ENCODE measurements at places on chromosomes 2 and 18. TPM values are rescaled to one million over a fixed set of nuclear protein-coding genes. Genes with fewer than 3 reads are reported as not detected.

- H3K27me3 ChIP-seq, result no peaks in the 10 kb centered on the region
- no peaks in the 10 kb centered on the region for H3K4me1 ChIP-seq
- no peak overlapping the region for H3K27ac ChIP-seq
- peaks cover 80% of the 10 kb centered on the region for H3K36me3 ChIP-seq
Measured at GRCh38 chr2:15284614-15285013, 276.5 kb downstream of the NBAS start.

- no peaks in the 10 kb centered on the region for H3K36me3 ChIP-seq
- no peaks in the 10 kb centered on the region for H3K27me3 ChIP-seq
- no peak overlapping the region for H3K4me3 ChIP-seq
- no peak overlapping the region for H3K27ac ChIP-seq
- peaks cover 14% of the 10 kb centered on the region for H3K4me1 ChIP-seq
Measured at GRCh38 chr2:8319219-8319618, 362.6 kb upstream of the ID2 start.

- no peak for DNase-seq
- H3K36me3 ChIP-seq, result no peaks in the 10 kb centered on the region
- no peaks in the 10 kb centered on the region for H3K4me1 ChIP-seq
- H3K27me3 ChIP-seq, result no peaks in the 10 kb centered on the region
- no peak overlapping the region for H3K27ac ChIP-seq
Measured at GRCh38 chr2:107160640-107161239, 274.8 kb upstream of the ST6GAL2 start.

DNA sequence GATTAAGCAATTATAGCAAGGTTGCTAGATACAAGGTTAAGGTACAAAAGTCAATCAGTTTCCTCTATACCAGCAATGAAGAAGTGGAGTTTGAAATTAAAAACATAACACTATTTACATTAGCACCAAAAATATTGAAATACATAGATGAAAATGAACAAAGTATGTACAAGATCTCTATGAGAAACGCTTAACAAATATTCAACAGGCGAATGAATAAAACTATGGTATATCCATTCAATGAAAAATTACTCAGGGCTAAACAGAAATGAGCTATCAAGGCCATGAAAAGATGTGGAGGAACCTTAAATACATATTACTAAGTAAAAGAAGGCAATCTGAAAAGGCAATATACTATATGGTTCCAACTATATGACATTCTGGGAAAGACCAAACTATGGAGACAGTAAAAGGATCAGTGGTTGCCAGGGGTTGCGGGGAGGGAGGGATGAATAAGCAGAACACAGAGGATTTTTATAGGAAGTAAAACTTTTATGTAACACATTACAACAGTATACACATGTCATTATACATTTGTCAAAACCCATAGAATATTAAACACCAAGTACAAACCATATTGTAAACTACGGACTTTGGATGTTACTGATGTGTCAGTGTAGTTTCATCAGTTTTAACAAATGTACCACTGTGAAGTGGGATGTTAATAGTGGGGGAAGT, 62.1 kb downstream of the RMDN2 start:
- H3K4me3 ChIP-seq, result no peak overlapping the region
- no peaks in the 10 kb centered on the region for H3K36me3 ChIP-seq
- 0 out of 3 replicates have a peak, but pooled peaks cover 3% of the 10 kb centered on the region for H3K4me1 ChIP-seq

Gene HOXD10
- not detected for polyA plus RNA-seq

GRCh38 chr2:229269941-229270340, 1.1 kb downstream of the PID1 start:
- H3K36me3 ChIP-seq, result no peaks in the 10 kb centered on the region
- H3K27ac ChIP-seq, result no peak overlapping the region
- no peaks in the 10 kb centered on the region for H3K4me1 ChIP-seq
- H3K4me3 ChIP-seq, result no peak overlapping the region
- no peak for DNase-seq

Gene ZC3H15
- 182 TPM for polyA plus RNA-seq

DNA sequence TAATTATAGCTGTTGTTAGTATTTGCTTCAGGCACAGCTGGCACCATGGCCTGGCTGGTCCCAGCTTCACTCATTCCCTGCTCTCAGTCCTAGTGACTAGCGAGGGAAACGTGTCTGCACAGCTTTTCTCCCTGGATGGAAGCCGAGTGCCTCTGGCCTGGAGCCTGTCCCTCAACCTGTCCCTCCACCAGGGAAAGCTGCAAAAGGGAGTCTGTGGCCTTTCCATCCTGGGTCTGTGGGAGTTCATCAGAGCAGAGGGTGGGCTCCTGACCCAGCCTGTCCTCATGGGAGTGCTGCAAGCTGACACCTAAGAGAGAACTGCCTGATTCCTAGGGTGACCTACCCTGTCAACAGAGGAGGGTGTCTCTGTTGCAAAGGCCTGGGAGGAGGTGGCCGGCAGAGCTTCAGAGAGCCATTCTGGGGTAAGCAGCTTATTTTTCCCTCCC, 118.3 kb downstream of the CAPN13 start:
- H3K36me3 ChIP-seq, result no peaks in the 10 kb centered on the region
- no peak for DNase-seq

Gene GALNT5
- polyA plus RNA-seq, result 39.3 TPM

Gene MAL
- not detected for polyA plus RNA-seq

- no peak for DNase-seq
- no peak overlapping the region for H3K4me3 ChIP-seq
- no peaks in the 10 kb centered on the region for H3K4me1 ChIP-seq
- H3K27me3 ChIP-seq, result no peaks in the 10 kb centered on the region
Measured at GRCh38 chr2:167861574-167862193, 385.7 kb downstream of the STK39 start.

DNA sequence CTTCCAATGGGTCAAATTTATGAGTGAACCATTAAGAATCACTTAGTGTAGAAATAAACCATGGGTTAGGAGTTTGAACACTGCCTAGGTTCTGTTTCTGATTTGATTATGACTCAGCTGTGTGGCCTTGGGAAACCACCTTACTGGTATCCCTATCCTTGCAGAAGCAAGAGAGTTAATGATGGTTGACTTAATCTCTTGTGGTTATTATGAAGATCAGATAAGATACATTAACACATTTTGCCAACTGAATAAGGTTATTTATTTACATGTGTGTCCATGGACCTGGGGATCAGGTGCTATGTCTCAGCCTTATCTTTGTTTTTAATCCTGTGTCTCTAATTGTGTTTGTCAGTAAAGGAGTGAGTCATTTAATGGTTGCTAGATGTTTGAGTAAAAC, 5.4 kb upstream of the KCNJ13 start:
- no peaks in the 10 kb centered on the region for H3K27me3 ChIP-seq
- no peak overlapping the region for H3K27ac ChIP-seq
- H3K36me3 ChIP-seq, result peaks cover 22% of the 10 kb centered on the region
- H3K4me1 ChIP-seq, result no peaks in the 10 kb centered on the region

DNA sequence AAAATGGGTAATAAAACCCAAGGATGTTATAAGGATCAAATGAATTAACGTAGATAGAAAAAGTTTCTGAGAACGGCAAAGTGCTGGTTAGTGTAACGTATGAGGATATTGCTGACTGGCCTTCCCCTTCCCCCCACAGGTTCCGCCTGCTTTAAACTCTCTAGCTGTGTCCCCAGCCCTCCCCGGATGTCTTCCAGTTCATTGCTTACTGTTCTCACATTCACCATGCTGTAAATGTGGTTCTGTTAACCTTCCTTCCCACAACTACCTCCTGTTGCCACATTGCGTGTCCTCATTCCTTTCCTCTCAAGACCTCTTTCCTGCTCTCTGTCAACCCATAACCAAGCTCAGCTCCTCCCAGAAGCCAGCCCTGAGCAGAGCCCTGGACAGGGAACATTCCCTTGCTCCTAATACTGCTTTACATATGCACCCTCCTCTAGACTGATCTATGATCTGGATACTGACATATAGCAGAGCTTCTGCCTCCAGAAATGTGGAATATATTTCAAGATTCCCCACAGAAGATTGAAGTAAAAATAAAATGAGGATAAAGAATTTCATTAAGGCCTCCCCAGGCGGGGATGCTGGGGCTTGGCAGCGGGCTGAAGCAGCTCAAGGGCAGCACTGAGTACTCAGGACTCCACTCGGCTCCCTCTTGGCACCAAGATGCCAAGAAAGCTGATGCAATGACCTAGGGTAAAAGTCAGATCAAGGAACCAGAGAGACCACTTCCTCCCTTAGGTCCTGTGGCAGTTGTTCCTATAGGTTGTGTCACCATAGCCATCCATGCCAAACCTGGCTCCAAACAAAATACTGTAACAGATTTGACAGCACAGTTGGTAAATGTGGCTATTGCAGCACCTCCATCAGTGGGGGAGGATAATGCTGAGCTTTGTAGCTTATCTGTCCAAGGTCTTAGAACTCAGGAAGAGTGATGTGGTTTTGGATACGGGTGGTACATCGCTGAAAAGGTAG, 136.4 kb upstream of the PIK3C3 start:
- H3K27me3 ChIP-seq, result no peaks in the 10 kb centered on the region
- H3K4me1 ChIP-seq, result no peaks in the 10 kb centered on the region
- H3K4me3 ChIP-seq, result no peak overlapping the region
- no peaks in the 10 kb centered on the region for H3K36me3 ChIP-seq
- H3K27ac ChIP-seq, result no peak overlapping the region

Gene KCNK3
- polyA plus RNA-seq, result not detected

Gene SCN7A
- polyA plus RNA-seq, result not detected

DNA sequence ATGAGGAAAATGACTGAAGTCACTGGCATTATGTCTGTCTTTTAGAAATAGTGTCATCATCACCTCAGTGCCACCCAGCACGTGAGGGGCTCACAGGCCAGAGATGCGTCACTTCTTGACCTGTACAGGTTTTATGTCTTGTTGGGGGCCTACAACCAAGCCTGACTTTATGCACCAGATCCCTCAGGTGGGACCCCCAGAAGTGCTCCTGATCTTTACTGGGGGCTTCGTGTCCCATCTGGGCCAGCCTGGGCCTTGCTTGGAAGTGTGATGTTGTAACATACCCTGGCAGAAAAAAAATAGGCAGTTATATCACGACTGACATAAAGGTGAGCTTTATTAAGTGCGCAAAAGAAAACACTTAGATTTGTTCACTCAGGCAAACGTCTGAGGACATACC, 21.5 kb upstream of the GNAL start:
- H3K27ac ChIP-seq, result no peak overlapping the region
- DNase-seq, result no peak
- no peaks in the 10 kb centered on the region for H3K4me1 ChIP-seq
- H3K4me3 ChIP-seq, result no peak overlapping the region
- peaks cover 39% of the 10 kb centered on the region for H3K27me3 ChIP-seq

DNA sequence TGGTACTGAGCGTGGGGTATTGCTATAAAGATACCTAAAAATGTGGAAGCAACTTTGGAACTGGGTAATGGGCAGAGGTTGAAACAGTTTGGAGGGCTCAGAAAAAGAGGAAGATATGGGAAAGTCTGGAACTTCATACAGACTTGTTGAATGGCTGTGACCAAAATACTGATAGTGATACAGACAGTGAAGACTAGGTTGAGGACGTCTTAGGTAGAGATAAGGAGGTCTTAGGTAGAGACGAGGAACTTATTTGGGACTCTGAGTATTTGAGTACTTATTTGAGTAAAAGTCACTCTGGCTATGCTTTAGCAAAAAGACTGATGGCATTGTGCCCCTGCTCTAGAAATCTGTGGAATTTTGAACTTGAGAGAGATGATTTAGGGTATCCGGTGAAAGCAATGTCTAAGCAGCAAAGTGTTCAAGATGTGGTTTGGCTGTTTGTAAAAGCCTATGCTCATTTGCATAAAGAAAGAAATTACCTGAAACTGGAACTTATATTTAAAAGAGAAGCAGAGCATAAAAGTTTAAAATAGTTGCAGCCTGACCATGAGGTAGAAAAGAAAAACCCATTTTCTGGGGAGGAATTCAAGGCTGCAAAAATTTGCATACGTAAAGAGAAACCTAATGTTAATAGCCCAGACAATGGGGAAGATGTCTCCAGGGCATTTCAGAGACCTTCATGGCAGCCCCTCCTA, 219.6 kb downstream of the PDE1A start:
- no peaks in the 10 kb centered on the region for H3K36me3 ChIP-seq
- no peak overlapping the region for H3K4me3 ChIP-seq
- H3K27me3 ChIP-seq, result no peaks in the 10 kb centered on the region

DNA sequence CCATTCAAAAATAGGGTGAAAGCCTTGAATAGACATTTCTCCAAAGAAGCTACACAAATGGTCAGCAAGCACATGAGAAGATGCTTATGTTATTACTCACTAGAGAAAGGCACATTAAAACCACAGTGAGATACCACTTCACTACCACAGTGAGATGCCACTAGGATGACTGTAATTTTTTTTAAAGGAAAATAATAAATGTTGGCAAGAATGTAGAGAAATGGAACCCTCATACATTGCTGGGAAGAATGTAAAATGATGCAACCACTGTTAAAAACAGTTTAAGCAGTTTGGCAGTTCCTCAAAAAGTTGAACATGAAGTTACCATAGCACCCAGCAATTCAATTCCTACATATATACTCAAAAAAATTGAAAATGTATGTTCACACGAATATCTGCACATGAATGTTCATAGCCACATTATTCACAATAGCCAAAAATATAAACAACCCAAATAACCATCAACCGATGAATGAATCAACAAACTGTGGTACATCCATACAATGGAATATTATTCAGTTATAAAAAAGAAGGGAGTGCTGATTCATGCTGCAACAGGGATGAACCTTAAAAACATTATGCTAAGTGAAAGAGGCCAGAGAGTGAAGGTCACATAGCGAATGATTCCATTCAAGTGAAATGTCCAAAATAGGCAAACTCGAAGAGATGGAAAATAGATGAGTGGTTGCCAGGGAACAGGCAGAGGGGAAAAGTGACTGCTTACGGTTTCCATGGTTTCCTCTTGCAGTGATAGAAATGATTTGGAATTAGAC, 156.2 kb upstream of the NDUFV2 start:
- peaks cover 25% of the 10 kb centered on the region for H3K4me1 ChIP-seq
- no peak overlapping the region for H3K4me3 ChIP-seq
- H3K27ac ChIP-seq, result no peak overlapping the region
- no peaks in the 10 kb centered on the region for H3K36me3 ChIP-seq
- H3K27me3 ChIP-seq, result no peaks in the 10 kb centered on the region
- DNase-seq, result no peak

DNA sequence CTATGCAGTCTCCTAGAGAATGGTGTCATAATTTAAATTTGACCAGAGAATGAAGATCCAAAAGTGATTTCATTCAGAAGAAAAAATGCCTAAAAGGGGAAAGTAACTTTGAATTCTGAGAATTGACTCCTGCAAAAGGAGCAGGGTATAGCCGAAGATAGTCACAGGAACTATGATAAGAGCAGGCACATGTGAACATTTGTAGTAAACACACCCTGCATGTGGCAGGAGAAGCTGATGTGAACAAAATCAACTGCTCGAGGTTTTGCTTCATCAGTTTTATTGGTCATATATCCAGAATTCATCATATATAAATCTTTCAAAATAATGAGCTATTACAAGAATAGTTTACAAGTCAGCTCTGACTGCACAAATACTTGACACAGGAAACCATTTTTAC, 14.0 kb downstream of the MCFD2 start:
- H3K27ac ChIP-seq, result no peak overlapping the region
- no peak overlapping the region for H3K4me3 ChIP-seq
- H3K36me3 ChIP-seq, result peaks cover 17% of the 10 kb centered on the region
- no peaks in the 10 kb centered on the region for H3K27me3 ChIP-seq
- DNase-seq, result peak; percentile 24
- peaks cover 10% of the 10 kb centered on the region for H3K4me1 ChIP-seq

Gene UGT1A10
- polyA plus RNA-seq, result not detected

Measured in K562 (cell line).